ENCODE measurements at places on chromosomes 11 and 22.

- DNase-seq, result no peak
Observed at GRCh38 chr11:120025606-120026335, 112.1 kb downstream of the TRIM29 start.

GRCh38 chr11:296171-297050 lies 2.9 kb downstream of the IFITM5 start:
- no peak for DNase-seq

DNA sequence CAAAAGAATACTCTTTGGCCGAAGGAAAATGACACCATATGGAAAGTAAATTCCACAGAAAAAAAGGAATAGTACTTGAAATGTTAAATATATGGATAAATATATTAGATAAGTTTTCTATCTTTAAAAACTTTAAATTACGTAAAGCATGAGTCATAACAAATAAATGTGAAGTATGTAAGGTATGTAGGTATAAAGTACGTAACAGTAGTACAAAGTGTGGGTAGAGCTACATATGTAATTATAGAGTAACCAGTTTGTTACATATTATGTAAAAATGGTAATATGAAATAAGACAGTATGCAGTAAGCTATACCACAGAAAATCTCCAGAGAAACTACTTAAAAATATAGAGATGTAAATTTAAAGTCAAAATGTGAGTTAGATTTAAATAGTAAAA lies 582.3 kb upstream of the CHORDC1 start:
- no peak for DNase-seq

DNA sequence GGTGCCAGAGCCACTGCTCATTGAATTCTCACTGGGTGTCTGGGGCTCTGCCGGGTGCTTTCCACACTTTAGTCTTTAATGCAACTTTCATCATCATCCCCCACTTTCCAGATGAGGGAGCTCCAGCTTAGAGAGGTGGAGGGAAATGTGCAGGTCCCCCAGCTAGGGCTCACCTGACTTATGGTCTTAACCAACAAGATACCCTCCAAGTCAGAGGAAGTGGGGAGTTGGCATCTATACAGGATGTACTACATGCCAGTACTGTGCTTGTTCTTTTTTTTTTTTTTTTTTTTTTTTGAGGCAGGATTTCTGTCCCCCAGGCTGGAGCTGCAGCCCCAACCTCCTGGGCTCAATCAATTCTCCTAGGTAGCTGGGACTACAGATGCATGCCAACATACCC lies 26.3 kb downstream of the C22orf42 start:
- DNase-seq, result no peak

GRCh38 chr11:81963018-81963417 lies 770.6 kb downstream of the FAM181B start:
- no peak for DNase-seq

- no peak for DNase-seq
Observed at GRCh38 chr11:37115963-37116362, 517.9 kb upstream of the RAG2 start.

GRCh38 chr22:17954860-17955587 lies 69.3 kb downstream of the MICAL3 start:
- no peak for DNase-seq

All from NCI-H187 (cell line).